AG20443 (cell line): ENCODE measurements at places on chromosomes 7 and 10.

DNA sequence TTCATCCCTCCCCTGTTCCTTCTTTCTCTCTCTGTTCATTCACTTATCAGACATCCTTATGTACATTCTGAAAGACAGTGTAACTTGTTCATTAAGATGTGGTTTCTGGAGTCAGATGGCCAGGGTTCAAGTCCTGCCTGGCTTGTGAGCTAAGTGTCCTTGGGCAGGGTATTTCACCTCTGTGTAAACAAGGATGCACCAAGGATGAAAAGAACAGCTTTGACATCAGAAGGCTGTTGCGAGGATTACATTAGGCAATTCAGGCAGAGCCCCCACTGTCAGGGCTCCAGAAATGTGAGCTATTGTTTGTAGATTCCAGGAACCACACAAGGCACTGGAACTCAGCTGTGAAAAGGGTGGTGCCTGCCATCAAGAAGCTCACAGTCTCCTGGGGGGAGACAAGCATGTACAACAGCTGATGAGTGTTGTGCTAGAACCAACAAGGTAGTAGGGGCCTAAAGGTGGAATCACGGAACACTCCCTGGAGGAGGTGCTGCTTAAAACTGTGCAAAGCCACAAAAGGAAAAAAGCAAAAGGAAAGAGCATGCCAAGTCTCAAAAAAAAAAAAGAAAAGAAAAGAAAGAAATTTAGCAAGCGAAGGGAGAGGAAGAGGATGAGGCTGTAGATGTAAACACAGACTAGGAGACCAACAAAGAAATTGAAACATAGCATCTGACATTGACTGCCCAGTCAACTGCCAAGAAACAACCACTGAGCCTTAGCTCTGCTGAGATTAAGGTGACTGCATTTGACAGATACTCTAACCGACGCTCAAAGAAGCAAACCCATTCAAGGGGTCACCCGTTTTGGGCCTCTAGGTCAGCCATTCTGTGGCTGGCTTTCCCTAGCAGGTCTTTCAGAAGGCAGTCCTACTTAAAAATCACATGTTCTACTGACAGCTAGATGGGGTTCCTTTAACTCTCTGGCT, 12.5 kb downstream of the PDLIM1 start:
- DNase-seq: peak; percentile 48

DNA sequence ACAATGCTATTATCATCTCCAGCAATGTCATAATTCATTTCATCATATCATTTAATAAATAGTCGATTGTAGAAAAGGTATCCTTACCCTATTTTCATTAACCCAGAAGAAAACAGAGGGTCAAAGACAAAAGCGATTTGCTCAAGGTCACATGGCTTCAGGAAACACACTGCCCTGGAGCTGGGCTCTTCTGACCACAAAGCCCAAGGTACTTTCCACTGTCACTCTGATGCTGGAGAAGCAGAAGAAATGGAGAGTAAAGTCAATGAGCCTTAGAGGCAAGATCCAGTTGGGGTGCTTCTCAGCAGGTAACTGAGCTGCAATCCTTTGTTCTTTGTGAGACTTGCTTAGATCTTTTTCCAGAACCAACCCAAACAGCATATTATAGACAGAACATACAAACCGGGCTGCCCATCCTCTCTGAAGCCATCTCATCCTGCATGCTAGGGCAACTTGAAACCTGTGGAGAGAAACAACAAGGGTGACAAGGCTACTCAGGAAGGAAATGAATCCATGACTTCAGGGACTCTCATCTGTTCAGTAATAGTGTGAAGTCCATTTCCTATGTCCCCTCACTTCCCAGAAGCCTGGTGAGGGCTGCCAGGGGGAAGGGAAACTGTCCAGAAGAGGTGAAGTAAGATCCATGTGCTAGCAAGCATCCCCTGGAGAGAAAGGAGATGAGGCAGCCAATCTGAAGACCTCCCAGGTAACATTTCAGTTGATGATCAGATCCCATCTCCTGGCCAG, 148.6 kb upstream of the SVIL start:
- no peak for DNase-seq

DNA sequence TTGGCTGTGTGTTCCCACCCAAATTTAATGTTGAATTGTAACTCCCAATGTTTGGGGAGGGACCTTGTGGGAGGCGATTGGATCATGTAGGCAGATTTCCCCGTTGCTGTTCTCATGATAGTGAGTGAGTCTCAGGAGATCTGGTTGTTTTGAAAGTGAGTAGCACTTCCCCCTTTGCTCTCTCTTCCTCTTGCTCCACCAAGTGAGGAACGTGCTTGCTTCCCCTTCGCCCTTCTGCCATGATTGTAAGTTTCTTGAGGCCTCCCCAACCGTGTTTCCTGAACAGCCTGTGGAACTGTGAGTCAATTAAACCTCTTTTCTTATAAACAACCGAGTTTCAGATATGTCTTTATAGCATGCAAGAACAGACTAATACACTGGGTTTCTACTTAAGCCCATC, 176.3 kb downstream of the CDK14 start:
- DNase-seq: no peak

DNA sequence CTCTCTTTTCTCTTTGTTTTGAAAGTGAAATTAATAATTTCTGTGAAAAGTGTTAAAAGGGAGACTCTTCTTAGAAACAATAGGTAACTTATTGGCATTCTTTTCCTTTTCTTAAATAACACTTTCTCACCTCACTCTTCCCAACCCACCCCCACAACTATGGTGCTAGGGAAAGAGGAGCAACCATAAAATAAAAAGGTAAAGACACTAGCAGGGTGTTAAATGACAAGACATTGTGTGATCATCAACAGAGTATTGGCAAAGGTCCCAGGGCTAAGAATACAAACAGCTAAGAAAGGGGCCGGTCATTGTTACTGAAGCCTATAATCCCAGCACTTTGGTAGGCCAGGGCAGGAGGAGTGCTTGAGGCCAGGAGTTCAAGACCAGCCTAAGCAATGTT, 183.7 kb downstream of the NEBL start:
- DNase-seq: no peak

GRCh38 chr7:53541475-53541874, 506.0 kb downstream of the POM121L12 start:
- no peak for DNase-seq

DNA sequence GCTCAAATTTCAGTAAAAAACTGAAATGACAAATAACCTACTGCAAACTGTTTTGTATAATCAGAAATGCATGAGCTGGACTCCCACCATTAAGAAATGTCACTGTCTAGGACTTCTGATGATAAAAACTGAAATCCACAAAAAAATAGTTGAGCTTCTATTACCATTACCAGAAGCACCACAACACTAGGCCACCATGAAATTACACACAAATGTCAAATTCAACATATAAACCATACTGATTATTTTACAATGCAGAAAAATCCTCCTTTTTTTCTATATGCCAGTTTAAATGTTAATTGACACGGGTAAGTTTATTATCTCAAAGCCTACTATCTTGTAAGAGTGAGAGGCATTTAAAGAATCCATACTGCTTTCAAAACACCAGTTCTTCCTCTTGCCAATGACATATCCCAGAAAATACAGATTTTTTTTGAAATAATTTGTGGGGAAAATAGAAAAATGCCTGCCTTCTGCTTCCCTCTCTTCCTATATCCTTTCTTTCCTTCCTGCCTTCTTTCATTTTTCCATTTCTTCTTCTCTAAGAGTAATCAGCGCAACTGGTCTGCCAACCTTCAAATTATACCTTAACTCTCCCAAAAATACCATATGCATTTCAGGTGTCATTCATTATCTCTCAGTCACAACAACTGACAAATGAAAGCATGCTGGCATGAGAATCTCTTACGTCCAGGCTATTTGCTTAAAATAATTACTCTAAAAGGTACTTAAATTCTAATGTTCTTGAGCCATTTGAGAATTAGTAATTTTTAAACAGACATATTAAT, 12.3 kb downstream of the PDK4 start:
- no peak for DNase-seq

DNA sequence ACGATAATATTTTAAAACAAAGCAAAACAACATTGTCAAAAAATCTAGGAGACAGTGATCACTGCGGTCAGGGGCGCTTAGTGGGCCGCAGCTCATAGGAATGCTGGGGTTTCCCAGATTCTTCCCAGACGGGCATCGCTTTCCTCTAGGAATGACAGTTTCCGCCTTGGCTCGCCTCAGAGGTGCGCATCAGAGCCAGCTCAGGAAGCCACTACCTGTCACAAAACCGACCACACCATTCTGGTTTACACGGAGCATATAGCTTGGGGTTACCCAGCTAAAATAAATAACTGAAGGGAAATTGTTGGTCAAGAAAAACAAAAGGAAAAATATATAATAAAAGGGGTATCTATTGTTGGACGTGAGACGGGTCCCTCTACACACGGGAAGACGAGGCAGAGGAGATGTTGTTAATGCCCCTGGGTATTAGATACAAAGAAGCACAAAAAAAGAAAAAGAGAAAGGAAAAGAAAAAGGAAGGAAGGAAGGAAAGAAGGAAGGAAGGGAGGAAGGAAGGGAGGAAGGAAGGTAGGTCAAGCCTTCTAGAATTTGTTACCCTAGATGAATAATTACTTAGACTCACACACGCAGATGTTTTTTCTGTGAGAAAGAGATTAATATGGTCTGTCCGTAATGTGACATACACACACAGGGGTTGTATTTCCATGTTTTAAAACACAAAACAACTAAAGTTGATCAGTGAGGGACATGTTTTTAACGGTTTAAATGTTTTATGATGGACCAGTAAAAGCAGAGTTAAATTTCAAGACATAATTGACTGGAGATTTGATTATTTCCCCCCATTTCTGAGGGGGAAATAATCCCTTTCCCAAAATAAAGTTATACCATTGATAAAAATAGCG, 292.4 kb upstream of the NFE2L3 start:
- no peak for DNase-seq

DNA sequence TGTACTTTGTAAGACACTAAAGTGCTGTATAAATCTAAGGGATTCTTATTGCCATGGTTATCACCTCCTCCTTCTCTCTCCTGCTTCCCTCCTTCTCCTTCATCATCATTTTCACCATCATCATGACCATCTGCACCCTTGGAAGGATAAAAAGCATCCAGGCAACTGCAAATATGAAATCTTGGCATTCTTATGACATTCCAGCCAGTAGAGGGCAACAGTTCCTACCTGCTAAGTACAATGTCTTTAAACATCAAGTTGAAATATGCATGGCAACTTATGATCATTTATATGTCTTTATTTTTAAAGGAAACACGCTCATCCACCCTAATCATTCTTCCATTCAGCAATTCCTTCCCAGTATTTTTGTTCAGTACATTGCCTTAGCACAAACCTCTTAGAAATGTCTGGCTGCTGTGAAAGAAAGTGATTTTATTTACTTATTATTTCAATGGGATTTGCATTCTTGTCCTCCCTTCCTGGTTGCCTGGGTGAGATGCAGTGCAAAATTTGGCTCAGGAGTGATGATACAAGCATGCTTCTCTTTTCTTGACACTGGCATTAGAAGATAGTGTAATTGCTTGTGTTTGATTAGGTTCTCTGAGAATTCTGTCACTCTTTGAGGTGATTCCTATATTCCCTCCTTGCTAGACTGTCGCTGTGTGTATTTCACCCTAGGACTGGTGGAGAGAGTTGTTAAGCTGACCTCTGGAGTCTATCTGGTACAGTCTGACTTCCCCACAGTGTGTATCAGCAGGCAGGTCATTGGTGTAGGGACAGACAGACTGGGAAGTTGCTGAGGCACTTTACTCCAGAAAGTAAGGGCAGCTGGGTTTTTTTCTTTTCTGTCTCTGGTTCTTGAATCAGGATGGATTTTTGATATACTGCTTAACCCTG, 188.5 kb upstream of the BMPER start:
- DNase-seq: peak; percentile 32

- DNase-seq: peak; percentile 40
Measured at GRCh38 chr7:37901236-37901827, 15.3 kb downstream of the SFRP4 start.

- DNase-seq: peak; percentile 24
Measured at GRCh38 chr7:10412422-10413019, 561.2 kb upstream of the PHF14 start.

- DNase-seq: no peak
Measured at GRCh38 chr10:78875932-78876331, 192.8 kb upstream of the ZMIZ1 start.

- peak; percentile 75 for DNase-seq
Measured at GRCh38 chr10:17001961-17002749, 127.5 kb downstream of the CUBN start.
